ENCODE measurements at places on chromosomes 12 and 14.

- no peak for DNase-seq
- no peaks in the 10 kb centered on the region for H3K27me3 ChIP-seq
- no peaks in the 10 kb centered on the region for H3K4me1 ChIP-seq
- H3K4me3 ChIP-seq, result no peak overlapping the region
Observed at GRCh38 chr12:96456265-96456974, 33.0 kb upstream of the CFAP54 start.

- H3K4me3 ChIP-seq, result no peak overlapping the region
- no peaks in the 10 kb centered on the region for H3K27me3 ChIP-seq
- no peak for DNase-seq
- H3K4me1 ChIP-seq, result peaks cover 13% of the 10 kb centered on the region
Observed at GRCh38 chr12:46208370-46208769, 60.5 kb downstream of the SLC38A1 start.

DNA sequence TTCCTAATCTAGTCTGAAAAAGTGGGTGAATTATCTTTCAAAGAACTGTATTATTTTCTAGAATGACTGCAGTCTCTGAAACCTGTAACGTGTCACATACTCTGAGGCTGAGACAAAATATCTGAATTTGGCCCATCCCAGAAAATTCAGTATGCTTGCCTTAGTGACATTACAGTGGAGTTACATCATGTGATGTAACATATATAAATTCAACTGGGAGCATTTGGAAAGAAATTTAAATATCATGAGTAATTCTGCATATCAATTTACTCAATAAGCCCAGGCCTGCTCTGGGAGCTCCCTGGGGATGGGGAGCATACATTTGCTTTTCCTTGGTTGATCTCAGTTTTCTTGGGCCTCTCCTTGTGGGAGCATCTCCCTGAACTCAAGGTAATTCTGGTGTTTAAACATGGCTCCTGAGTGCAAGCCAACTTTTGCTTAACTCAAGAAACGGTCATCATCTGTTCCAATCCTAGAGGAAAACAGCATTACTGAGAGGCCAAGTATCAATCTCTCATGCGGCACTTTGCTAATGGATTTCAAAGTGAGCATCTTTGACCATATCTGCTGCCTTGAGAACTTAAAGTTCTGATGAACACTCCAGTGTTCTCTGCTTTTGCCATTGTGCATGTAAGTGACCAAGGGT, 54.4 kb downstream of the AKAP6 start:
- H3K4me1 ChIP-seq, result no peaks in the 10 kb centered on the region
- no peak for DNase-seq
- H3K36me3 ChIP-seq, result no peaks in the 10 kb centered on the region
- no peaks in the 10 kb centered on the region for H3K27me3 ChIP-seq
- no peak overlapping the region for H3K4me3 ChIP-seq

DNA sequence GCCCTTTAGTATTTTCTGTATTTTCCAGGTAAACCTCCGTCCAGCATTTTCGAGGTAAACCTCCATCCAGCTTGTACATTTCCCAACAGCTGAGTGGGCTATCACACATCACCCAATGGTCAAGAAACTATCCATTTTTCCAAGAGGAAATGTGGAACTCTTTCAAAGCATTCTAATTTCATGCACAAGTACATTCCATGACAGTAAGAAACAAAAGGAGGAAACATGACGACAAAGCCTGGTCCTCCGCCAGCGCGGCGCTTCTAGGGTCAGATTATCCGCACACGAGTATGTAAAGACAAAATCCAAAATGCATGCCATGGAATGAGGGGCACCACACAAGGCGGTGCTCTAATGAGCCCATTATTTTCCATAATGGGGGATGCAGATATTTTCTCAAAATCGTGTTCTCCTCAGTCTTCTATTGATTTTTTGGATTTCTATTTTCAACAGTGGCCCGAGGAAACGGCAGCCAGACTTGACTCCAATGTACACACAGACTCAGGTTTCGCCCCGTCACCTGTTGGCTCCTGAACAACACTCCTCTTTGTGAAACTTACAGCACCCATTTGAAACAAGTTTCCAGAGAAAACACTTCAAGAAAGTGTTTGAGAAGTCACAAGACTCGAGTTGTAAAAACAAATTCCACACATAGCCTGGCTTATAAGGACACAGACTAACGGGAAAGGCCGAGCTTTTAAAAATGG, 107.4 kb downstream of the PRICKLE1 start:
- peak overlapping the region; percentile 80 for H3K4me3 ChIP-seq
- H3K27ac ChIP-seq, result peak overlapping the region; percentile 88
- H3K36me3 ChIP-seq, result no peaks in the 10 kb centered on the region
- no peaks in the 10 kb centered on the region for H3K27me3 ChIP-seq
- DNase-seq, result peak; percentile 78

- no peak overlapping the region for H3K4me3 ChIP-seq
- H3K27me3 ChIP-seq, result no peaks in the 10 kb centered on the region
- H3K36me3 ChIP-seq, result peaks cover 6% of the 10 kb centered on the region
- DNase-seq, result no peak
- H3K4me1 ChIP-seq, result peaks cover 10% of the 10 kb centered on the region
- H3K27ac ChIP-seq, result no peak overlapping the region
Observed at GRCh38 chr14:61752626-61753025, 9.6 kb upstream of the SNAPC1 start.

DNA sequence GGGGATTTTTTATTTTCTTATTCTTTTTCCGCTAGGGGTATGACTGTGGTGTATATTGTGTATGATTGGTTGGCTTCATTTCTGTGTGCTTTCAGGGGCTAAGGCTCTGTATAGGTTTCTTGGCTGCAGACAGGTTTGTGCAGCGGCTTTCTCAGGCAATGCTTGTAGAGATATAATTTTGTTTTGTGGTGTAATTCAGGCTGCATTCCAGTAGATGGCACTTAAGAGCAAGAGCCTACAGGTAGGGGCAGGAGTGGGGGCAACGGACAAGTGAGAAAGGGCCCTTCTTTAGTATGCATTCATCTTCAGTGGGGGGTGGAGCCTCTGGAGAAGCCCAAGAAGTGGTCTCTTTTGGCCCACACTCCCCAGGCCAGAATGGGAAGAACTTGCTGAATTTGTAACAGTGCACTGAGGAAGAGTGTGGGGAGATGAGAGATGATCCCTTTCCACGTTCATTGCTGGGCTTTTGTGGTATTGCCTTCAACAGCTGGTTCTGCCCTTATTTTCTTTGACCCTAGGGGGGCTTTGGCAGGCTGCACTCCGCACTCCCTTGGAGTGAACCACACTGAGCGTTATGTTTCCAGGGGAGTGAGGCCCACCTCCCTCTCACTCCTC, 78.6 kb downstream of the IFNG-AS1 start:
- no peaks in the 10 kb centered on the region for H3K27me3 ChIP-seq
- DNase-seq, result no peak
- H3K27ac ChIP-seq, result no peak overlapping the region
- H3K36me3 ChIP-seq, result no peaks in the 10 kb centered on the region
- H3K4me3 ChIP-seq, result no peak overlapping the region
